ENCODE measurements at places on chromosomes 2 and 18.

GRCh38 chr2:159089543-159089942 is 121.1 kb downstream of the TANC1 start:
- DNase-seq = no peak

DNA sequence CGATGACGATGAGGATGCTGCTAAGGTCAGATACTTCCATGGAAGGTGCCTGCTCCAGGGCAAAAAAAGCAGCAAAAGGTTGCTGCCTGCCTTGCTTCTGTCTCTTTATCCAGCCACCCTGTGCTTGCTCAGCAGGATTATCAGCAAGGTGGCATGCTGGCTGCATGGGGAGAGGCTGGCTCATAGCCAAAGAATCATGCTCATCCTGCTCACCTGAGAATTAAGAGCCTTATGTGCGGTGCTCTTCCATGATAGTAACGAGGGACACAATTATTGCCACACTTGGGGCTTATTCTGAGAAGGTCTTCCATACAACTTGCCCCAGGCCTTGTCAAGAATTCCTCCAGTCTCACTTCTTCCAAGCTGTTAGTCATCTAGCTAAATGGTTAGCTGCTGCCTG is 60.4 kb upstream of the SEC11C start:
- DNase-seq = no peak

GRCh38 chr2:224208007-224208406 is 168.9 kb upstream of the SERPINE2 start:
- no peak for DNase-seq

GRCh38 chr2:217252181-217252580 is 392.3 kb upstream of the TNP1 start:
- no peak for DNase-seq

- no peak for DNase-seq
Measured at GRCh38 chr18:48326901-48327675, 82.1 kb downstream of the ZBTB7C start.

DNA sequence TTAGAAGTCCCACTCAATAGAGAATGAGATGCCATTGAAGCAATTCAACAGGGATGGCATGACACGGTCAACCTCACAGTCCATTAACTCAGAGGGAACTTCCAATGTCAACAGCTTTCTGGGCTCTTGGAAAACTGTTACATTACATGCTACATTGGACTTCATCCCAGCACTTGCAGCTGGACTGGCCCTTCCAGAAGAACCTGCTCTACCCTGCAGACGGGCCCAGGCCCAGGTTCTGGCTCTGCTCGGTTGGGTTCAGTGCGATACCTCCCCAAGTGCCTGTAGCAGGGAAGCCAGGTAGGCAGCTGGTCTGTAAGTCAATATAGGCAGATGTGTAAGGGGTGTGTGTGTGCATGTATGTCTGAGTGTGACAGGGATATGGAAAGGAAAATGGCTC is 12.9 kb downstream of the LAMA1 start:
- DNase-seq = no peak

- DNase-seq = no peak
Measured at GRCh38 chr2:56008661-56009431, 85.3 kb upstream of the EFEMP1 start.

DNA sequence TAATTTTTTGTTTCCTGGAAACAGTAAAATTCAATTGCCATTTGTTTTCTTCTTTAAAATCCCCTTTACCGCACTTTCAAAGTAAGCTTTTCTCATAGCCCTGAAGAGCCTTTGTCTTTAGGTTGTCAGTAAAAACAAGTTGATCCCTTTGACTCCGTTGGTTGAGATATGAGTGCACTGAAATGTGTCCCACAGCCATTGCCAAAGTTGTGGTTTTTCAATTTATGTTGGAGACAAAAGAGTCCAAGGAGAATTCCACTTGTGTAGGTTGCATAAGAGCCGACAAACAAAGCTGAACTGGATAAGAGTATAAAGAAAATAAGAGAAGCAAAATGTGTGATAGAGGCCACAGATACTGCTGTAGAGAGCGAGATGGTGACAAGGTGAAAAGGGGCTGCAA is 26.1 kb upstream of the HNMT start:
- no peak for DNase-seq

DNA sequence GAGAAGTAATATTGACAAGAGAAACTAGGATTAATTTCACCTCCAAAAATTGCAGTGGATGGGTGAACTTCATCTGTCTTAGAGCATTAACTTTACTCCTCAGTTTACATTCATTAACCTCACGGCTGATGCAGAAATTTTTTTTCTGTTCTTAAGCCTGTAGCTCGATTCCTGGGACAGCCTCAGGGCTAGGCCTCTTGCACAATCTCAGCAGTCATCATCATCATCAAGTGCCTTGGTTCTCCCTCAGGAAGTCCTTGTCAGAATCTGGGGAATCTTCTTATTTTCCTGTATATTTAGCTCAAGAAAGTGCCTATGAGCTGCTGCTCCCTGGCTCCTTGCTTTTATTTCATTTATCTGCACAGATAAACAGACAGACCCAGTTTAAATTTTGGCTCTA is 1272.2 kb upstream of the LRRTM1 start:
- no peak for DNase-seq

DNA sequence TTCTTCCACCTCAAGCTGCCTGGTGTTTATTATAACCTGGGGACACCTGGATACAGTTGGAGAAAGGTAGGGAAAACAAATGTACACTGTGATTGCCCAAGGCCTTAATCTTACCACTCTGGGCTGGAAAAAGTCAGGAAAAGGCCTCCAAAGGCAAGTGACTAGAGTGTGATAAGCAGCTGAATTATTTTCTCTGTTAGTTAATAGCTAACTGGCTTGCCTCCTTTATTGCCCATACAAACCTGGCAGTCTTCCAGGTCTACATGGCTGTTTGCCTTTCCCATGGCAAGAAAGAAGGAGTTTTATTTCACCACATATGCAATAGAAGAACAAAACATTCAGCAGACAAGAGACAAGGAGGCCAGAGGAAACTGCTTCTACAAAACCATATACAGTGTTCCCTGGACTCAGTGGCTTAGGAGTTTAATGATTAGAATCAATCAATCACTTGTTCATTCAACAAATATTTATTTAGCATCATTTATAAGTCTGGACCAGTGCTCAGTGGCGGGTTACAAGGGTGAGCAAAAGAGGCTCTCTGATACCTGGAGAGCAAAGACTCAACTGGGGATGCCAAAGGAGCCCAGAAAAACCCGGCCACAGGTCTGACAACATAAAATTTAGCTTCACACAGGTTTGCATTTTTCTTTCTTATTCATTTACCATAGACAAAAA is 27.5 kb upstream of the SUCLG1 start:
- DNase-seq = no peak

GRCh38 chr18:13311193-13311592 is 92.6 kb downstream of the LDLRAD4 start:
- no peak for DNase-seq

GRCh38 chr2:1915196-1915595 is 170.9 kb upstream of the PXDN start:
- DNase-seq = no peak

DNA sequence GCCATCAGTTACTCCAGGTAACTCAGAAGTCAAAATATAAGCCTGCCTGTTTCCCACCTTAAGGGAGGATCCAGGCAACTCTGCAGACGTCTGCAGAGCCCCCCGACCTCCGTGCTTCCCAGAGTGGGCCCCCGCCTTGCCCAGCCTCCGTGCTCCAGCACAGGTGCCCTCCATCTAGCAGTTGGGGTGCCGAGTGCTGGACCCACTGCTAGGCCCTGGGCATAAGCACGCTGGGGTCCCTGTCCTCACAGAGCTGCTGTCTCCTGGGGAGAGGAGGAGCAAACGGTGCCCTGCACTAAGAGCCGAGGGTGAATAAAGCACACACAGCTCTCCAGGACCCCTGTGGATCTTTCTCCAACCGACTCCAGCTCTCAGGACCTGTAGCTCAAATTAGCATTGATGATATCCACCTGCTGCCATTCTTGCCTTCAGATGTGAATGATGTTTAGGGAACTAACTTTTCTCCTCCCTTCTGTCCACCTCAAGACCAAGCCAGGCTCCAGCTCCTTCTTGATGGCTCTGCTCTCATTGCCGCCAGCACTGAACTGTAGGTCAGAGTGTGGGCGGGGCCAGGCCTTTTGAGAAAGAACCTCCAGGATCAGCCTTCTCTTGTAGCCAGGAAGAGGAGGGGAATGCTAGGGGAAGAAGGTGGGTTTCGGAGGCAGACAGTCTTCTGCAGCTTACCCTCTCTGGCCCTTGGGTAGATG is 121.2 kb downstream of the SMAD7 start:
- DNase-seq = no peak

DNA sequence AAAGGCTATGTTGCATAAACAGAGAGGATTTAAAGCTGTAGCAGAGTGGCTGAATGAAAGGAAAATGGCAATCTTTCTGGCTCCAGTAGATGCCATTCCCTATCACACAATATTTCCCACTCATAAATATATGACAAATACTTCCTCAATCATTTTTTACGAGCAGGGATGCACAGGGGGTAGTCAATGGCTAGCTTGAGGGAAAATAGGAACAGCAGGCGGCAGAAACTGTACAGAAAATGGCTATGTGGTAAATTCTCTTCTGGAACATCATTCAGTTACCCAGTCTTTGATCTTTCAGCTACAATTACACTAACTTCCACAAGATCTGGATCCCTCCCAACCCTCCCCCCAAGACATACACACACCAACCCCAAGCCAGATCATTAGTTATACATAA is 127.2 kb downstream of the OLA1 start:
- DNase-seq = no peak

GRCh38 chr2:54636415-54637139 is 86.9 kb upstream of the EML6 start:
- DNase-seq = no peak

GRCh38 chr2:121074293-121074932 is 210.6 kb downstream of the TFCP2L1 start:
- no peak for DNase-seq

DNA sequence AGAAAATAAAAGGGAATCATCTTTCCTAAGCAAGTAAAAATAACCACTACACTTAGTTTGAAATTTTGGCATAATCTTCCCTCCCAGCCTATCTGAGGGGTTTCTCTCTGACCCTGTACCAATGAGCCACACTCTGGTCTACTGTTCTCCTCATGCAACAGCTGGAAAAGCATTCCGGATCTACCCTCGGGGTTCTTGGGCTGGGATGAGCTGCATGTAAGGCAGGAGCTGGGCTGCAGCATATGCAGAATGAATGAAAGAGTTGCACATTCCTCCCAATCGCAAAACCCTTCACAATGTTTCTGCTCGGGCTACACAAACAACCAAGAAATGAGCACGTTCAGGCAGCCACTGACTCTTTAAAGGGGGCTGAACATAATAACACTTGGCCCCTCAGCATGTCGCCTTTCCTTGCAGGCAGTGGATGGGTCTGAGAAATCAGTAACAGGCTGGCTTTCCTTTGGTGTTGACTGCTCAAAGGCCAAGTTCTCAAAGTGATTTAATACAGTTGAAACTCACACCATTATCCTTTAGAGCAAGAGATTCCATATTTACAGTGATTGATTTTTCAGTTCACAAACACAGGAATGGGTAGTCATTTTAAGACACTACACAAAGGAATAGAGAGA is 180.4 kb upstream of the ZFP36L2 start:
- no peak for DNase-seq

GRCh38 chr18:2642771-2643170 is 12.8 kb upstream of the SMCHD1 start:
- no peak for DNase-seq

- no peak for DNase-seq
Measured at GRCh38 chr2:207782238-207783030, 12.7 kb upstream of the FZD5 start.

GRCh38 chr2:165070076-165070475 is 114.8 kb upstream of the SLC38A11 start:
- DNase-seq = no peak

GRCh38 chr2:230226051-230226551 is 565 bp downstream of the SP140 start:
- DNase-seq = peak; percentile 22

DNA sequence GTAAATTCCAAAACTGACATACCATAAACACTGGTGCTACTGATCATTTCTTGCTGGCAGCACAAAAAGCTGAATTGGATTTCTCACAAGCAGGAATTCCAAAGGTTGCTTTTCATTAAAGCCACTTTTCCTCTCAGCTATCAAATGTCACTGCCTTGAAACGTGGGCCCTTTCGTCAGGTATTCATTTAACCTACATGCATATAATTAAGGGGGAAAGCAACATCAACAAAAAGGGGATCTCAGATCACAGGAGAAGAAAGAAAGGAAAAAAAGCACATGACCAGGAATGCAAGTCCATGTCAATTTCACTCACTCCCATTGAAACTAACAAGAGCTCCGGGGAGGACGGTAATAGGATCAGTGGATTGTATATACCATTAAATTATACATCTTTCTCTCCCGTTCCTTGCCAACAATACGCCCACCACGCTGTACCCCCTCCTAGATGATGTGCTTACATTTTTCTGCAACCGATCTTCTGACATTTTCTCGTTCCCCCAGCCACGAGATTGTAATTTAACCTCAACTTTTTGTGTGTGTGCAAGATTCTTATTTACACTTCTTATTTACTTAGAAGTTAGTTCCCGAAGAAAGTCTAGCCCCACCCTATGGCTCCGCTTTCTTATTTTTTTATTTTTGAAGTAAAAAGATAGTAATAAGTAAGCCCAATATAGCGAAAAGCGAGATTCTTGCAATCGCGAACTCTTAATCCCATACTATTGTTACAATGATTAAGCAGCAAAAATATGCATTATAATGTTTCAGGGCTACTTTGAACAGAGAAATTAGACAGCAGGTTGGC is 725 bp downstream of the FIGN start:
- no peak for DNase-seq

DNA sequence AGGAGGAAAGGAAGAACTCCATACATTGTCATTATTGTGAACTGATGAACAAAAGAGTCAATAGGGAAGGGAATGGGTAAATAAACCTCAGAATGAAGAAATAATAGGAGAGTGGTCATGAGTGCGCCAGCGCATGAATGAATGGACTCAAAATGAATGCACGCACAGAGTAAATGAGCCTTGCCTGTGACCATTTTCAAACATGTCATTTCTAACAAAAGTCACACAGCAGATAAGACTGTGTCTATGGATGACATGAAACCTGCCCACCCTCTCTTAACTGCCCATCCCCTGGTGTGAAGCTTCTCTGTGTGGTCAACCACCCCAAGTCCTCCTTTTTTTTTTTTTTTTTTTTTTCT is 121.1 kb upstream of the TEX51 start:
- DNase-seq = no peak

DNA sequence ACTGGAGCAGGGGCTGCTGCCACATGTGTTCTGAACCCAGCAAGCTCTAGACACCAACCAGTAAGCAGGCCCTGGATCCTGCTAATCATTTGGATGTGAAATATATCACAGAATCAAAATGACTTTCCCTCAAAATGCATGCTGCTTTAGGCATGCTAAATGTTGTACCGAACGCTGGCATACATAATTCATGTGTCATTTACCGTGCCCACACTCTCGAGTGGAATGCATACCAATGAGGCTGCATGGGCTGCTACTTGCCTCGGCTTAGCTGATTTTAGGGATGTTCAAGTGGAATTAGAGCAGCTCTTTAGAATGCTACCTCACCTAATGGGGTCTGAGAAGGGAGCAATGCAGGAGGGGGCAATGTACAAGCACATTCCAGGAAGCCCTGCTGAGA is 509.6 kb upstream of the RAB6C start:
- DNase-seq = no peak

Data from immature natural killer cell (primary cell).